NCI-H1417 treated with DMSO at 0.1 percent for 48 hours (cell line): ENCODE measurements at places on chromosomes 2 and 18.

DNA sequence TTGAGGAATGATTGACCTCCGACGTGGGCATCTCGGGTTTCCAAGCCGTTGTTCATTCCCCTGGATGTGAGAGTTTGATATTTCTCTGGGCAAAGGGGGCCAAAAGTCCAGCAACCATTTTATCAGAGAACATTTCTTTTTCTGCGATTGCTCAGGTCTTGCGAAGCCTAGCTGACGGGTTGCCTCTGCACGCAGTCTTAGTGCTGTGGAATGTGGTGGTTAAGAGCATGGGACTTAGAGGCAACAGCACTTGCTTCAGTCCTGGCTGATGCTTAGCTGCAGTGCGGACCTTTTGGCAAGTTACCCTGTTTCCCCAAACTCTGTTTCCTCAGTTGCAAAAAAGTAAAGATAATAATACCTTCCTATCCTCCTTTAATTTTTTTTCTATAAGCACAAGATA is 45.0 kb downstream of the FAP start:
- no peak for DNase-seq

DNA sequence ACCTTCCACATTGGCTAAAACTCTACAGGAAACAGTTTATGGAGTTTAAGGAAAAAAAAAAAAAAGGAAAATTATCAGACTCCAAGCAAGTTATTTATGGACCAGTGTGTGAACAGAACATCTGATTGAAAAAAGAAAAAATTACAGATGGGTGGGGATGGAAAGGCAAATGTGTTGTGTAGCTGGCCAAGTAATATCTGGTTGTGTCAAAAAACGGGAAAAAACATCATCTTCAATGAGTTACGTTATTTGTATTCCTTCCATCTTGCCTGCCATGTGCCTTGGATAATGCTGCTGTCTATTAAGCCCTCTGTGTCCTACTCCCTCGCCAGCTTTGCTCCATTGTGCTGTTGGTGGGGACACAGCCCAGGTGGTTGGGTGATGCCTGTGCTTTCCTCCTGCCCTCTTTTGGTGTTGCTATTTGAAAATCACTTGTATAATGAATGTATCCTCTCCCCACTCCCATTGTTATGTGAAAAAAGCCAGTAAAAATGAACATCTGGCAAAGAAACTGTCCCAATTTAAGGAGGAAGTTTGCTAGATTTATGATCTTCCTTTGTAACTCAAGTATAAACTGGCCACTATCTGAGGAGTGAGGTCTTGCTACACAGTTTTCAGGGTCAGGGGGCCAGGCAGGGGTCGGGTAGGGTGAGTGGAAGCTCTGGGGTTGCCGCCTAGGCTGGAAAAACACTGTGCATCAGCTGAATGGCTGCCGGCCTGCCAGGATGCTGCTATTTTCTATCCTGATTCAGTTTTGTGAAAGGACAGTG is 155.9 kb downstream of the FMNL2 start:
- no peak for DNase-seq

GRCh38 chr18:12769644-12770440 is 67.0 kb downstream of the PSMG2 start:
- no peak for DNase-seq

DNA sequence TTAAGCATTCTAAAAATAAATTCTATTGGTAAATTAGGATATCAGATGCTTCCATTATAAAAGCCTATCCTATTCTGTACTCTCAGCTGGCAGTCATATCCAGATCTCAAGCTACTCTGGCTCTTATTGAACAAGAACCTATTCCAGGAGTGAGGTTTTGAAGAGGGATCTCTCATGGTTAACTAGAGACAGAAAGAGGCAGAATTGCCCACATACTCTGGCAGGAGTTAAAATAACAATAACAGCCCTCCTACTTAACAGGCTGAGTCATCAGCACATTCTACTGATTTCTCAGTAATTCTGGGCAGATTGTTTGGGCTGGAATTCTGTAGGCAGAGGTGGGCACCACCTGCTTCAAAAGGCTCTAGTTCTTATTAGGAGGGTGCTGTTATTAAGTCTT is 142.0 kb upstream of the UNC80 start:
- DNase-seq = no peak

- no peak for DNase-seq
These were observed 153.0 kb downstream of the ICOS start for GRCh38 chr2:204089574-204089973.

DNA sequence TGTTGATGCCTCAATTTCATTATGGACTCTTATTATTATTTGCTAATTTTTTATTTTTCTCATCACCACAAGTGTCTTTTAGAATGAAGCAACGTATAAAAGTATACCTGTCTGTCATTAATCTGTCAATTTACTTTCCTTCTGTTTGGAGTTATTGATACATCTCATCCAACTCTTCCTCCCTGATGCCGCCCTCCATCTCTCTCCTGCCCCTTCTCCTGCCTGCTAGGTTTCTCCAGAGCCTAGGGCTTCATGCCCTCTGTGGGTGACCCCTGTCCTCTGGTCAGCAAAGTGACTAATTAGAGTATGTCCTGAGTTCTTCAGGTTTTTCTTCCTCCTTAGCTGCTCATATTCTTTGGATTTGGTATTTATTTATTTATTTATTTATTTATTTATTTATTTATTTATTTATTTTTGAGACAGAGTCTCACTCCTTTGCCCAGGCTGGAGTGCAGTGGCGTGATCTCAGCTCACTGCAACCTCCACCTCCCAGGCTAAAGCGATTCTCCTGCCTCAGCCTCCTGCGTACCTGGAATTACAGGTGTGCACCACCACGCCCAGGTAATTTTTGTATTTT is 162.5 kb upstream of the MYCN start:
- no peak for DNase-seq

- no peak for DNase-seq
These were observed 13.1 kb upstream of the ACTR3 start for GRCh38 chr2:113876503-113877387.
